ENCODE measurements at places on chromosomes 6 and 20.
A peak's percentile ranks its signal among the peaks of the same experiment; 100 is the strongest.

DNA sequence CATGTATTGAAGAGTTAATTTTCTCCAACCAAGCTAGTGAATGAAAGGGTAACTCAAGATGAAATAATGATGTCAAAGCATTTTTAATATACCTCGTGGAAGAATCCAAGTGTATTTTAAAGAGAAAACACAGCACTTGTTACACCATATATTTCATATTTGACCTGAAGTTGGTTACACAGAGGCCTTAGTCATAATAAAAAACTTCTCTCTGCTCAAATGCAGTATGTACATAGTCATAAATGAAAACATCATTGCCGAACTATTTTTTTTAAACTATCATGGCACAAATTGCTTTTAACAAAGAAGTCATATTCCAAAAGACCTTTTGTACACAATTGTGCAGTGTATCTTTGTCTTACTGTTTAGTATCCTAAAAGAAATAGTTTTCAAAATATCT lies 43.0 kb downstream of the BACH2 start:
- DNase-seq, result no peak

GRCh38 chr6:96212066-96212465 lies 196.3 kb downstream of the FUT9 start:
- no peak for DNase-seq

DNA sequence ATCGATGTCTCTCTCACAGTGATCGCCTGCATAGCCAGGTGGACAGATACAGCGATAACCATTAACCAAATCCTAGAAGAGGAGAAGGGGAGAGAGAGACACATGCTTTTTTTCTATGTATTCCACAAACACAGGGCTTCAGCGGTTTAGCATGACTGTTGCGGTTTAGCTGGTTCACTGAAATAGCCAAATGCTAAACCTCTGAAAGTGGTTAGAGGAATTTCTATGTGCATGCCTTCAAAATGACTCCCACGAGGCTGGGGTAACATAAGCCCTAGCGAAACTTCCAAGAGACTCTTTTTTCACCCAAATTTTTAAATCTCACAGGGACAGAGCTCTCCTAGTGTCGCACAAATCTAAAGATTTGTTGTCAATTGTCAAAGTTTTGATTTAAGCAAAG lies 25.1 kb downstream of the JAG1 start:
- no peak for DNase-seq

- no peak for DNase-seq
Measured at GRCh38 chr6:122648726-122649125, 38.5 kb downstream of the PKIB start.

GRCh38 chr6:90121982-90122381 lies 174.7 kb downstream of the BACH2 start:
- no peak for DNase-seq

GRCh38 chr6:2914318-2914660 lies 11.2 kb upstream of the SERPINB9 start:
- DNase-seq, result no peak

- no peak for DNase-seq
Measured at GRCh38 chr6:160174681-160175080, 53.1 kb downstream of the SLC22A1 start.

- DNase-seq, result no peak
Measured at GRCh38 chr6:7518877-7519276, 22.6 kb upstream of the DSP start.

DNA sequence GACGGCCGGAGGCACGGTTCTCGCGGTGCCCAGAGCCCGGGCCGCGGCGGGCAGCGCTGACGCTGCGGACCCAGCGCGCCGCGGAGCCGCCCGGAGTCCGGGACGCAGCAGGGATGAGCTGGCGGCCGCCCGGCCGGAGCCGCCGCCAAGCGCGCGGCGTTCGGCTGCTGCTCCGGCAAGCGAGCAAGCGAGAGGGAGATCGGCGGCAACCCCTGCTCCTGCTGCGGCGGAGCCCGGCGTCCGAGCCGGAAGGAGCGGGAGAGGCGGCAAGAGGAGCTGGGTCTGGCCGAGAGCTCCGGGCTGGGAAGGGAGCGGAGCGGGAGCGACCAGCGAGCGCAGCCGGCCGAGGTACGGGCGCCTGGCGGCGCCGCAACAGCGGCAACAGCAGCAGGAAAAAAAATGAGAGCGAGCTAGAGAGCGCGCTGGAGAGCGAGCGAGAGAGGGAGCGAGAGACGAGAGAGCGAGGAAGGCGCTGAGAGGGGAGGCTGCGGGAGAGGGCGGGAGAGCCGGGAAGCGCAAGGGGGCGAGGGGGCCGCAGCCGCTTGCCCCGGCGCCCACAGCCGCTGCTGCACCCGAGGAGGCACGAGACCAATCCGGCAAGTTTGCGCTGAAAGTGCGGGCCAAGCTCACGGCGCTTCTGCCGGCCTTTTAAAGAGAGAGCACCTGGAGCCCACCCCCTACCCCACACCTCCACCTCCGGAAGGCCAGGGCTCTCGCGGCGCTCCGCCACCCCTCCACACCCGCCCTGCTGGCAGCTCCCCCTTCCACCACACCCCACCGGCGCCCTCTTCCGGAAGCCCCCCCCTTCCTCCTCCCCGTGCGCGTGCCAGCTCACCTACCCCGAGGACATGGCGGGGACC lies 496 bp downstream of the GRM4 start:
- peak; percentile 22 for DNase-seq

DNA sequence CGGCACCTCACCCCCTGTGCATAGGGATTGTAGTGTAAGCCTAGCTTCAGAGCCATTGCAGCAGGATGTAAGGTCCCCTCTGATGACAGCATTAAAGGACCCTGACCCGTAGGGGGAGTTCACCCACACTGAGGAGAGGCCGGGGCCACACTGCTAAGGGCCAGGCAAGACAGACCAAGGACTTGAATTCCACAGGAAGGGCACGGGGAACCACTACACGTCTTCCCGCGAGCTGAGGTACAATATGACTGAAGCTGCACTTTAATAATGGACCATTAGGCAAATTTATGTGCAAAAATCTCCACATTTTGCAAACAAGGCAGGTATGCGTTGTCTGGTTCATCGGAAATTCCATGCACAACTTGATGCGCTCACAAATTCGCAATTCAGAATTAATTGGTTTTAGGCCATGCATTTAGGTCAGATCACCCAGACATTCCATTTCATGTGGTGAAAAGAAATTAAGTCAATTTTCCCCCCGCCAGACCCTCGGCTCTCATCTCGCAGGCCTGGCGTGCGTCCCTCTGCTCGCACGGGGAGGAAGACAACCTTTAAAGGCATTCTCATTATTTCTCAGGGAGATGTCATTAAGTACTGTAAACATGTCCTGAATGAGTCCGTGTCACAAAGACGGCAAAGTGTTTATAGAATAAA lies 111.8 kb downstream of the FOXA2 start:
- no peak for DNase-seq

- DNase-seq, result peak; percentile 63
Measured at GRCh38 chr20:50588034-50588736, 78.0 kb downstream of the PTPN1 start.

- DNase-seq, result no peak
Measured at GRCh38 chr6:1560281-1561058, 49.2 kb upstream of the FOXC1 start.

DNA sequence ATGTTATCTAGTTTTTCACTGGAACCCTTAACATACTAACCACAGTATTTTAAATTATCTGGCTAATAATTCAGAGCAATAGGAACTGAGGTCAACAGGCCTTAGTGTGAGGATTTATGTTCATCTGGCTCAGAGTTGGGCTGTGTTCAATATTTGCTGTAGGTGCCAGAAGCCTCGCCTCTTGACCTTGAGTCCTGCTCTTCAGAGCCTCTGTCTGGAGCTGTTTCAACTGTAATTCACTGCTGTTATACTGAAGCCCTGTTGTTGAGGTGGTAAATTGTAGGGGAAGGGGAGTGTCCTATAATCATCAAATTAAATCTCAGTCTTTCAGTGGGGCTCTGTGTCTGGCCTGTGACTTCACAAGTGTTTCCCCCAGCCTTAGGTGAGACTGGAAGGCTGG lies 184.4 kb downstream of the CDH26 start:
- DNase-seq, result no peak

DNA sequence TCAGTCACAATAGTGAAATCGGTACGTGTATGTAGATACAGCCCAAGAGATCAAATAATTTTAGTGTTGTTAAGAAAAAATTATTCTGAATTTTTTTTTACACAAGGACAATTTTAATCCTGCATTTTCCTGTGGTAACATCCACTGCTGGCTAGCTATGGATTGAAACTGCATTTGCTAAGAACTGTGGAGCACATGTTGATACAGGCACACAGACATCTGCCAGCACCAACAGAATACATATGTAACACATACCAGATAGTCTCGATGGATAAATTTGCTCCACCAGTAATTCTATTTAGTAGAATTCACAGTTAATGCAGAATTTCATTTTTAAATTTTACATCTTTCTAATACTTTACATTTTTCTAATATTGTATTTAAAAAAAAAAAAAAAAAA lies 2.2 kb downstream of the ASIP start:
- DNase-seq, result no peak

DNA sequence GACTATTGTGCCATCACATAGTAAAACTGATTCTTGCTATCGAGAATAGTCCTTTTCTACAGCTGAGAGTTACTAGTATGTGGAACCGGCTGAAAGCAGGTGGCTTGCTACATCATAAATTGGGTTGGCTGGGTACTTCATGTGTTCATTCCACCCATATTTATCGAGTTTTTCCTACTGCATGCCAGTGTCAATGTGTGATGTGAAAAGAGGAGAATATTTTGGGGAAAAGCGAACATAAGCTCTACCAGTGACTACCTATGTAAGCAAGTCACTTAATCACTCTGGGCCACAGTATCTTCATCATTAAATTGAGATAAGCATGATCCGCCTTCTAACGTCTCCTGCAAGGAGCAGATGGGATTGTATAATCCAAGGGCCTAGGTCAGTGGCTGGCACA lies 61.0 kb downstream of the TSHZ2 start:
- no peak for DNase-seq

GRCh38 chr6:155112757-155113156 lies 117.6 kb downstream of the TIAM2 start:
- no peak for DNase-seq

DNA sequence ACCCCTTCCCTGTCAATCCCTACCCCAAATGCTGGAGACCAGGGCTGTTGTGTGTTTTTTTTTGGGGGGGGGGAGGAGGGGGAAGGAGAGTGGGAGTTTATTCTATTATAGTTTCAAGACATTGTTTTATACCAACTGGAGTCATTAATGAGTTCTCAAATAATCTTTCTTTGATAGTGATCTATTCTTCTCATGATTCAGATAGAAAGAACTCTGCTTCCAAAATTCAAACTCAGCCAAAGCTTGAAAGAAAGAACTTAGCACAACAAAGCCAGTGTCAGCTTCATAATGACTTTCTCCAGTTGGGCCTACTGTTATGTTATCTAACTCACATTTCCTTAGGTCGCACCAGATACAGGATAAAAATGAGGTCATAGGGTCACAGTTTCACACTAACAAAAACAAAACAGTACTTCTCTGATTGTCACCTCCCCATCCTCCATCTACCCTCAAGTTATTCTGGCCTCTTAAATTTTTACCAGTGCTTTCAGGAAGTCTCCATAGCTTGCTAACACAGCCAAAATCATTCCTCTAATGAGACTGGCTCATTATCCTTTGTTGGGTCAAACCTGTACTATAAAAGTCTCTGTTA lies 19.0 kb upstream of the MAP3K7 start:
- no peak for DNase-seq

- no peak for DNase-seq
Measured at GRCh38 chr20:41524980-41525613, 93.1 kb downstream of the CHD6 start.

DNA sequence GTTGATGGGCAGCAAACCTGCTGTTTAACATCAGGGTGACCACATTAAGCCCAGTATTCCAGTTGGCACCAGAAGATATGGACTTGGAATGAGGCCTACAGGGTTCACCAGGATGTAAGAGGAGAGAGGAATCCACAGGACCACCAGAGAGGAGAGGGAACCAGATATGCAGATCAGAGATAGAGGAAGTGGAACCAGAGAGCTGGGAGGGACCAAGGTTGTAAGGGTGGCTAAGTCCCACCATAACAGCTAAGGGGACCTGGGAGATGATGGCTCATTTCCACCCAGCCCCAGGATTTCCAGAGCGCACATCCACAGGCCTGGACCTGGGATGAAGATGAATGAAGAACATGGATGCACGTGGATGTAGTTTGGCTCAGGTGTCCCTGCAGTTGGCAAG lies 11.1 kb downstream of the BTN2A1 start:
- no peak for DNase-seq

GRCh38 chr6:100300221-100300736 lies 164.4 kb downstream of the SIM1 start:
- no peak for DNase-seq

GRCh38 chr6:77450924-77451323 lies 12.4 kb downstream of the HTR1B start:
- DNase-seq, result no peak

DNA sequence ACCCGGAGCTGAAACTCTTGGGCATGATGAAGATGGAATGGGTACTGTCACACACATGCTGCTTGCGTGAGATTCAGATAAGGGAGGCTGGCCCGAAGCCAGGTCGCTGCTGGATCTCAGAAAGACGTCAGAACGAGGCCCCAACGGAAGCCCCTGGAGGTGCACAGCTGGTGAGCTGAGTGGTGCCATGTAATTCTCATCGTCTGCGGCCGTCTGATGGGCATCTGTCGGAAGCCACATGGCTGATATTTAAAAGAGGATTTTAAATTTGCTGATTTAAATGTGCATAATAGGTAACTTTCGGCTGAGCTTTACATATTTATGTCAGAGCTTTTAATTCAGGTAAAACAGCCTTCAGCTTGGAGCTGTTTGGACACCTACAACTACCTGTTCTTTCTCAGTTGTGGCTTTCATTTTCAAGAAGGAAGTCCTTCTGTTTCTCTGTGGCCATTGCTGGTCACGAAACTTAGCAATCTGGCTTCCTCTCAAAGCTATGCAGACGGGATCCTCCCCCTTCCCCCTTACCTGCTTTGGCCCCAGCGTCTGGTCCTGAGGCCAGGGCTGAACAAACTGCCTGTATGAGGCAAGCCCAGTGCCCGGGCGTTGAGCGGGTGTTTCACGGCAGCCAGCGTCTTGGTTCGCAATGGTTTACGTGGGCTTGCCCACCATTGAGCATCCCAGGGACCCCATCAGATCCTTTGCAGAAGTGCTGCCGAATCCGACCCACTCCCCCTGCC lies 9.2 kb downstream of the SLCO4A1 start:
- peak; percentile 75 for DNase-seq

Data from CD4-positive, alpha-beta T cell treated with Interleukin-4 for 1 hour (primary cell).